Brain microvascular endothelial cell (primary cell): ENCODE measurements at places on chromosomes 1 and 21.
A peak's percentile ranks its signal among the peaks of the same experiment; 100 is the strongest.

- DNase-seq = peak; percentile 97
Observed at GRCh38 chr1:96559707-96560596, 161.6 kb upstream of the PTBP2 start.

DNA sequence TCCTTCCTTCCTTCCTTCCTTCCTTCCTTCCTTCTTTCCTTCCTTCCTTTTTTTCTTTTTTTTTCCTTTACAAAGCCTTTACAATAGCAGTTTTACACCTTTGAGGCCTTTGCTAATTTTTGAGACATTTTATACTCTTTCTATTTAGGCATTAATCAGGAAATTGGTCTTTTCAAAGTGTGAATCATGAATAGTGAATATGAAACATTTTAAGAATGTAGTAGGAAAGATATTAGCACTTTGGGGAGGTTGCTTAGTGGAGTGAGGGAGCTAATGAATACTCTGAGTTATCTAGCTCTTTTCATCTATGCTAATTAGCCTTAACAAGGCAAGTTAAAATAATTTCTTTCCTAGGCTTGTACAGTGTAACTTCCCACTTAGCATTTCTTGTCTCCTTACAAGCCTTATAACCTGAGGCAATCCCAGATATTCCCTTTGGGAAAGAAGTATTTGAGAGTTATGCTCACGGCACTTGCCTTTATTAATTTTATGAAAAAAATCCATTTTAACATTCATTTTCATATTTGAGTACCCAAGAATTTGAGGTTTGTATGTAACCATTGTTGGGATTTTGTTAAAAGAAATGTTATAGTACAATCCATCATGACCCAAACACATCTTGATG lies 122.6 kb downstream of the NTNG1 start:
- DNase-seq = no peak

DNA sequence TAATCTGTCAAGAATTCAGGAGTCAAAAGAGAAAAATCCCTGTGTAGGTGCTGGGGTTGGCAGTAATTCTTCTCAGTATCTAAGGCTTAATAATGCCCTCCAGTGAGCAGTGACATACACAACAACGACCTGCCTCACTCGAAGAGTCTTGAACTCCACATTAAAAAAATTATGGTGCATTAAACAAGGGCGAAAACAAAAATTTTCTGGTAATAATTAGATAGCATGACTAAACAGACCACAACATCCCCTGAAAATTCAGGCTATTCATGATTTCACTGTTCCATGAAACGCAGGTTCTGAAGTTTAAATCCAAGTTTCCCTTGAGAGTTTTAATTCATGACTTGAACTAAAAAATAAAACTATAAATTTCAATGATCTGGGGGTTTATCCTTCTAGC lies 5.1 kb downstream of the SRSF4 start:
- DNase-seq = no peak

DNA sequence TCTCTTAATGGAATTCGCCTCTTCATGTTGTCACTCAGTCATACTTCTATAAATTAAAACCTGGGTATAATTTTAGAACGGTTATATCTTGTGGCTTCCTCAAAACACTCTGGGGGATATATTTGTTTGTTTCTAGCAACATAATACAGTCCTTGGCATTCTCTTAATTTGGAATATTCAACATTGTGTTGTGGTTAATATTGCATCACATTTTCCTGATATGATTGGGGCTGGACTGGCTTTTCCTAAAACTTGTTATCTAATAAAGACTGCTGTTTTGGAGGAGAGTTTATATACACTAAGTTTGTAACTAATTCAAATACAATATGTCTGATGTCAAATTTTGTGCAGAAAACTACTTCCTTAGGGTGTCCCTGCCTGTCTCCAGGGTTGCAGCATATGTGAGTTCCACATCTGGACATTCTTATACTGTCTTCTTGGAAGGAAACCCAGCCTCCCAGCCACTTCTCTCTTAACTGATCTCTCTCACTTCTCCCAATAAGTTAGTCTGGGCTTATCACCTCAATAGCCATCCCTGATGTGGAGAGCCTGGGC lies 892.6 kb downstream of the MRPL39 start:
- DNase-seq = no peak

- peak; percentile 63 for DNase-seq
Observed at GRCh38 chr1:941588-942383, 17.3 kb downstream of the NOC2L start.

DNA sequence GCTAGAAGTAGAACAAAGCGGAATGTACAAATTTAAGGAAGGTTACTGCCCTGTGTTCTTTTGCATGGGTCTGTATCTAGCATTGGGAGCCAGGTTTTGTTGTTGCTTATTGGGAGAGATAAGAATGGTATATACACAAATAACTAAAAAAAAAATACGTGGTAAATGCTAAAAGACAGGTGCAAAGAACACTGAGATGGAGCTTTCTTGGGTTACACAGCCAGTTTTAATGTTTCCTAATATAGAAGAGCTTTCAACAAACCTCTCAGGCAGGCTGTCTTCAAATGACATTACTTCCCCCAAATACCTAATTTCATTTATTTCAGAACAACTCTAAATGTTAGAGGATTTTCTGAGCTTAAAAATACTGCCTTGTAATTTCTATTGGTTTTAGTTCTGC lies 1.4 kb upstream of the MDM4 start:
- DNase-seq = no peak

GRCh38 chr1:19411612-19412011 lies 73.7 kb downstream of the CAPZB start:
- DNase-seq = no peak

GRCh38 chr1:39384305-39384704 lies 107.1 kb upstream of the BMP8A start:
- DNase-seq = no peak

DNA sequence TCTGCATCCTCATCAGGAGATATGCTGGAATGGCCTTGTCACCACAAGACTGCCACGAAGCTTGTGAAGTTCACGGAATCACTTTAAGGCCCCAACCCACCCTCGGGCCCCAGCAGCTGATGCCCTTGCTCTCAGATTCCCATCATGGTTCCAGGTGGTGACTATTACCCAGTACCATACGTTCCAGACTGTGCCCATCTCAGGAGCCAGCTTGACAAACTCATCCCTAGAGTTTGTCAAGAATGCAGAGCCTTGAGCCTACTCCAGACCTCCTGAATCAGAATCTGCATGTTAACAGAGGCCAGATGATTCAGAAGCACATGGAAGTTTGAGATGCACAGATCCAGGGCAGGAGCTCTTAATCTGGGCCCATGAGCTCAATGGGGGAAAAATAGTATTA lies 53.9 kb upstream of the RBM15 start:
- DNase-seq = no peak

GRCh38 chr1:115302390-115302961 lies 35.6 kb downstream of the NGF start:
- DNase-seq = peak; percentile 68

- peak; percentile 97 for DNase-seq
Observed at GRCh38 chr1:31376375-31377134, 3.7 kb upstream of the FABP3 start.

DNA sequence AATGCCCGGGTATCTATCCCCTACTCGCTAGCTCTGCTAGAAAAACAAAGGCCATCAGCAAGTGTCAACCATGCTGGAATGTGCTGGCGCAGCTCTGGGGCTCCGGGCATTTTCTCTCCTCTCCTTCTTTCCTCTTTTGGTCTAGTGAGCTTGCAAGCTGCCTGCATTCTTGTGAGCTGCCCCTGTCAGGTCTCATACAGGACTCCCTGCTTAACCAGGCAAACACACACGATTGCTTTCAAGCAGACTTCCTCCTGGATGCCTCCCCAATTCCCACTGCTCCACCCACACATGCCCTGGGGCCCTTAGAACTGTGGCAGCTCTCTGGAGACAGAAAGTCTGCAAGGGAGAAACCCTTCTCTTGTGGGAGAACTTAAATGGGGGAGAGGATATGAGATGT lies 35.7 kb upstream of the SUCO start:
- no peak for DNase-seq

GRCh38 chr1:193458628-193459027 lies 272.2 kb upstream of the B3GALT2 start:
- no peak for DNase-seq

DNA sequence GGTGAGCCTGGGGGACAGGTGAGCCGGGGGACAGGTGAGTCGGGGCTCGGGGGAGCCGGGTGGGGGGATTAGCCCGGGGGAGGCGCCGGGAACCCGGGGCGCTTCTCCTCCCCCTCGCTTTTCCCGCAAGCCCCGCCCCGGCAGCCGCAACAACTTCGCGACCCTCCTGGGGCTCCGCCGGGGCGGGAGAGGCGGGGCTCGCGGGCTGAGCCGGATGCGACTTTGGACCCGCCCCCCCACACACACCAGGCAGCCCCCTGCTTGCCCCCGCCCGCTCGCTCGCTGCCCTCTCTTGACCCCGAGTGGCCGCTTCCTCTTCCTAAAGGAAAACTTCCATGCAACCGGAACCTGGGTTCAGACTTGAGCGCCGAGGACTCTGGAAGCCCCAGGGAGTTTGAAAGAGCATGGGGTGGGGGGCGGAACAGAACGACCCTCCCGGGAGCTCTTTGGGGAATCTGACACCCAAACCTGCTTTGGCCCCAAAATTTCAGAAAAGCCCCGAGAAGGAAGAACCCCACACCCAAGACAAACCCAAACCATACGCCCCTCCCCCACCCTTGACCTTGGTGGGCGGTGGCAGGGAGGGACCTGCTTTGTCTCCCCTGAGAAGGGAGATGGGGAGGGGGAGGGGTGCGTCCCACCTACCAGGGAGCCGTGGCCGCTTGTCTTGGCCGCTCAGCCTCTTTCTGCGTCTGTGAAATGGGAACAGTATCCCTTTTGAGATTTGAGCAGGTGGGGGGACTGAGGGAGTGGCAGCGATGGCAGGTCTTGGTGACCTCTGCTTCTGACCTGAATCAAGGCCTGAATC lies 550 bp downstream of the ARHGEF16 start:
- DNase-seq = no peak

DNA sequence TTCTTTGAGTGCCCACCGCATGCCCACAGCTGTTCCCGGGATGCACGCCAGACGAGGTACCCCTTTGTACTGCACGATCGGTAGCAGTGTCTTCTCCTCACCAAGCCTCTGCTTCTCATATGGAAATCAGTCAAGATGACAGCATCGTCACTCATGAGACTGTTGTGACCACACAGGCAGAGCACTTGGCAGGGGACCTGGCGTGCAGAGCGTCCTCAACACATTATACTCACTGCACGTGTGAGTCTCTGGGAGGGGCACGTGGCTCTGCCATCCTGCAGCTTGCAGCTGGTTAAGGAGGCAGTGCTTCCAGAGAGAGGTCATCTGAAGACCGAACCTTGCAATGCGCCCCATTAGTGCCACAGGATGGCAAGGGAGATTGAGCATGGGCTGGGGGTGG lies 266.8 kb downstream of the NPHP4 start:
- no peak for DNase-seq

- no peak for DNase-seq
Observed at GRCh38 chr1:234499943-234500245, 20.9 kb upstream of the TARBP1 start.

- DNase-seq = no peak
Observed at GRCh38 chr21:41673596-41674335, 93.1 kb downstream of the RIPK4 start.

DNA sequence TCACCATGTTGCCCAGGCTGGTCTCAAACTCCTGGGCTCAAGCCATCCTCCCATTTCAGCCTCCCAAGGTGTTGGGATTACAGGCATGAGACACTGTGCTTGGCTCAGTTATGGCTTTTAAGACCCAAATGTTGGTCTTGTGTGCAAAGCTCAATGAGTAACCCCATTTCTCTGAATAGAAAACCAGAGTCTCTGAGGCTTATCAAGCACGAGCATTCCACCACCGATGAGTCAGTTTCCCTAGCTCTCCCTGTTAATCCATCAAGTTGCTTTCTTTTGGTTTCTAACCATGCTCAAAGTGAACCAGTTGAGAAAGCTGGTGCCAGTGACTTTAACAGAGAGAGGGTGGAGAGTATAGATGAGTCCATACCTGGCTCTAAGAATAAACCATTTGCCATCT lies 350.9 kb upstream of the ADGRL2 start:
- DNase-seq = peak; percentile 51

DNA sequence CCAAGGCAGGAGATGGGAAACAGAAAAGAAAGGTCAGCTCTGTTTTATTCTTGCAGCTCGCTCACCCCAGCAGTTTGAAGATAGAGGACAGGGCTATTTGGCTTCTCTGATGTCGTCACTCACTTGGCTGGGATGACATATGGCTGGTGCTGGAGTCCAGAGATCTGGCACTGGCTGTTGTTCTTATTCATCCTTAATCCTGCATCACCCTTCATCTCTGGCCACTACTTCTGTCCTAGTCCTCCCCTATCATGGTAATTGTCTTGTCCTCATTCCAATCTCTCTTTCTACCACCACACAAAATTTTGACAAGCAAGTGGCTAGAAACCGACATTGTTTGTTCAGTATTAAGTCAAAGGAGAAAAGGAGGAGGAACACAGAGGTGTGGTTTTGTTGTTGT lies 103.8 kb upstream of the PDE4B start:
- no peak for DNase-seq

- DNase-seq = no peak
Observed at GRCh38 chr1:51252366-51252765, 16.3 kb downstream of the RNF11 start.

DNA sequence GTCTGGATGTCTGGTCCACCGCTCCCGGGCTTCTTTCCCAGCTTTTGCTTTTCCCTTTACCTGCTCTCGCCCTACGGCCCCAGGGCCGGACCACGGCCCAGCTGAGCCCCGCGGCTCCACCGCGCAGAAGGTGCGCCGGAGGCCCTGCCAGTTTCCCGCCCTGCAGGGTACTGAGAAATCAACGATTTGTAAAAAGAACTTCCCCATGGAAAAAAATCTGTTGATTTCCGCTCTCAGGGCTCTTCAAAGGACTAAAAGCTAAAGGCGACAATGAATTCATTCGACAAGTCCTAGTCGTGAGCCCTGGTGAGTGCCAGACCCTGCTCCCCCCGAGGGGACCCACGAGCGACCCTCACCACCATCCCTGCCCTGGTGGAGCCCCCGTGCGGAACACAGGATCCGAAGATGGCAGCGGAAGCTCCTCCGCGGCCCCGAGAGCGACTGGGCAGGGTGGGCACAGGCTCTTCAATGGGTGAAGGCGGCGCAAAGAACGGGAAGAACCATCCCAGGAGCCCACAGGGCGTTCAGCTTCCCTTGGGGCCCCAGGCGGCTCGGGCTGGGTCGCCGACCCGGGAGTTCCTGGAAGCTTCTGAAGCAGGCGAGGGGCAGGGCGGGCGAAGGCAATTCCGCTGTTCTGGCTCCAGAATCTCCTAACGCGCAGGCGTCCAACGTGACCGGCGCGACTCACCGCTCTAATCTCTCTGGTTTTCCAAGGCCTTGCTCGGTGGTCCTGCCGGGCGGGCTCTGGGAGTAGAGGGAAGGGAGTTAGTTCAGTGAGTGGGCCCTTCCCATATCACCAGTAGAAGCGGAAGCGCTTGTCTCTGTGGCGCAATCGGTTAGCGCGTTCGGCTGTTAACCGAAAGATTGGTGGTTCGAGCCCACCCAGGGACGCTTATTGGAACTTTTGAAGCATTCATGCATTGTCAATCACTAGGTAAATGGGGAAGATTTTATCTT lies 6.6 kb upstream of the RNU1-2 start:
- DNase-seq = peak; percentile 97

DNA sequence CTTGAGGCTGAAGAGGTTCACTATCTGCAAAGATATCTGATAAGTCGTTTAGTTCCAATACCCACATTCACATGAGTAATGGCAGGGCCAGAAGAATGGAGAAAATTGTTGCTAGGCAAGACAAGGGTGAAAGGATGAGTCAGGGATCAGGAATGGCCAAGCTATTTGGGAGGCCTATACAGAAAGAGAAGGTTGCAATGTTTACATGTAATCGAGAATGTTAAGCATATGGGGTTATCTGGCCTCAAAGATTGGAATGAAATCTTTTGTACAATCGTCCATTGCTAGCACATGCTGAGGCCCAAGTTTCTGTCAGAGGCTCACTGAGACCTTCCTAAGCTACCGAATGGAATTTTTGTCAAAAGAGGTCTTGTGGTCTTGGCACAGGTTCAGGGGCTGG lies 299.9 kb upstream of the PLD5 start:
- DNase-seq = peak; percentile 65
